Skeletal muscle cell (primary cell): ENCODE measurements at places on chromosomes 12 and 14.
A peak's percentile ranks its signal among the peaks of the same experiment; 100 is the strongest.

DNA sequence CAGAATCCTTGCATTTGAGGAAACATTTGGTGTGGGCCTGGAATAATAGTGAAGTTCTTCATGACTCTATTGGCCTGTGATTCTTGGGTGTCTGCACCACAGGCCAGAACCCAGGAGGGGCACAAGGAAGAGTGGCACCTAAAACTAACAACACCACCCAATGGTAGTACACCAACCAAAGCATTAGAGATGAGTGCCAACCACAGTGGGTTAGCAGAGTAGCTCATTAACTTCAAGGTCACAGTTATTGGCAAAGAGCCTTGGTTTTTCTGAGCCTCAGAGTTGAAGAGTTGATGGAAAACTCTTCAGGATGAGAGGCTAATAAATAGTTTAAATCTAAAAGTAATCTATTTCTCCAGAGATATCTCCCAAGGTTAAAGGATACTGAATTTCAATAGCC is 57.0 kb downstream of the HELB start:
- no peak for DNase-seq

DNA sequence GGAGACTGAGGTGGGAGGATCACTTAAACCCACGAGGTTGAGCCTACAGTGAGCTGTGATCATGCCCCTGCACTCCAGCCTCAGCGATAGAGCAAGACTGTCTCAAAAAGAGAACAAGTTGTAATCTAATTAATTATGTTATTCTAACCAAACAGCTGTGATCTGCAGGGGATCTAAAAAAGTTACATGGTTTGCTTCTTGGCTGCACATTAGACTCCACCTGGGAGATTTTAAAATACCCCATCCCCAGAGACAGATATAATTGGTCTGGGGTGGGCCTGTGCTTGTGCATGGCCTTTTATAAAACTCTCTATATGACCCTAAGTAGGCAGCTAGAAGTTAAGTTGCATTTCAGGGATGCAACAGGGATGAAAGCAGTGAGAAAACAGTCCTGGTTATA is 76.7 kb downstream of the SCAF11 start:
- no peak for DNase-seq

GRCh38 chr12:63064080-63064479 is 86.9 kb downstream of the AVPR1A start:
- no peak for DNase-seq

DNA sequence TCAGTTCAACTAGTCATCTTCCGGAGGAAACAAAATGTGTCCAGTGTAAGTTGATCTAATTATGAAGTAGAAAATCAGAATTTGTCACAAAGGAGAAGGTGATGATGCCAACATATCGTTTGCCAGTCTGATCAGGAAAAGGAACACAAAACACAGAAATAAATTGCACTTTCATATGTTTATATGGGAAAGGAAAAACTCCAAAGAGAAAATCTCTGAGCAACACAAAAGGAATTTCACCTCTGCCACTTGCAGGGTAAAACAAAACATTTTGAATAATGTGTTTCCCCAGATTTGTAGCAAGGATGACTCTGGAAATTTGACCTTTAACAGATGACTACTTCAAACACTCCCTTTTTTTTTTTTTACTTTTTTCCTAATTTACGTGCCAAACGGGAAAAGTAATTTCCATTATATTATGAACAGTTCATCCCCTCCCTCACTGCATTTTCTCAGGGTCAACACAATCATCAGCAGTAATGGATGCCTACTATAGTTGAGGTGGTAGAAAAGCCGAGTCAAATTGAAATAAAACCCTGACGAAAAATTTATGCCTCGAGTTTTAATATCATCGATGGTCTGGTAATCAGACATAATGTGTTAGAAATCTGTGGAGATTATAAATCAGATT is 25.6 kb downstream of the MGAT4C start:
- DNase-seq = peak; percentile 12

- no peak for DNase-seq
These were observed 46.2 kb downstream of the BCAT1 start for GRCh38 chr12:24902511-24903328.

DNA sequence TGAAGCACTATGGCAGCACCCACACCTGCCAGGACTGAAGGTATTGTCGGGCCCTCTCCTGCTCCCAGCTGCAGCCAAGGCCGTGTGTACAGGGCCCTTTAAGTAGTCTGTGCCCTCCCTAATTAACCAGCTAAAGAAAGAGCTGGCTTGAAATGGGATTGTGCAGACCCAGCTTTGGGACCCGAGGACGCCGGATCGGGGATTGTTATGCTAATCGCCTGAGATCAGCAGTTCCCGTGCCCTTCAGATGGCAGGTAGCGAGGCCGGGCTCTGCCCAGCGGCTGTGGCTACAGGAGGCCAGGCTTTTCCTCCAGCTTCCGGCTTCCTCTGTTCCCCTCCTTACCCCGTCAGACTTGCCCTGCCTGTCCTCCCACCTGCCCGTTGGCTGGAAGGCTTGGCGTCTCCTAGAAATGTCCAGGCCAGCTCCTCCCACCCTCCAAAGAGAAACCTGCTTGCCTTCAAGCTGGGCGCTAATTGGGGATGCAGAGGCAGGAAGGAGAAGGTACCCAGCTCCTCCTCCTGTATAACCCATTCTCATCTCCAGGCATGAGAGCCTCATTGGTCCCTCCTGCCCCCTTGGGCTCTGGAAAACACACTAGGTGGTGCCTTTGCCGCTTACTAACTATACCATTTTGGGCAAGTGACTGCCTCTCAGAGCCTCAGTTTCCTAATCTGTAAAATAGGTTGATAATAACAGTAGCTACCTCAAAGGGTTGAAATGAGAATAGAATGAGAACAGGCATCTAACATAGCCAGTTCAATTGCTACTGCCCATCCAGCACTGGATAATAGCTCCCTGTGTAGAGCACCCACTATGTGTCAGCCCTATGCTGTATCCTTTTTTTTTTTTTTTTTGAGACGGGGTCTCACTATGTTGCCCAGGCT is 25.8 kb upstream of the MSI1 start:
- no peak for DNase-seq

DNA sequence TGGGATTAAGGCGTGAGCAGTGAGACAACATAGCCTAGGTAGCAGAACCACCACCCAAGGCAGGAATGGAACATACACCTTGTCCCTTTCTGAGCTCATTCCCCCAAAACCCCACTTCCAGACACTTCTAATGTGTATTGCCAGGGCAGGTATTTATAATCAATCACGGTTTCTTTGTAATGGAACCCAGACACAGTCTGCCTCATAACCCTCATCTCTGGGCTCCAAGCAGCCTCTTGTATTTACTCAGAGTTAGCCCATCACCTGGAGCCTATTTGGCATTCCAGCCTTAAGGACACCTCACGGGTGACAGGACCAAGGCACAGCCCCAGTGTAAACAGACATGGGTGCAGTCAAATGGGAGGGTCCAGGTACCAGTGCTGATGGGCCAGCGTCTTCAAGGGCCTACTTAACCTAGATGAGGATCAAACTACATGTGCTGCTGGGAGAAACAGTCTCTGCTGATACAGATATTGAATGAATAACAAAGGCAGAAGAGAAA is 2.5 kb upstream of the HIGD1C start:
- no peak for DNase-seq

DNA sequence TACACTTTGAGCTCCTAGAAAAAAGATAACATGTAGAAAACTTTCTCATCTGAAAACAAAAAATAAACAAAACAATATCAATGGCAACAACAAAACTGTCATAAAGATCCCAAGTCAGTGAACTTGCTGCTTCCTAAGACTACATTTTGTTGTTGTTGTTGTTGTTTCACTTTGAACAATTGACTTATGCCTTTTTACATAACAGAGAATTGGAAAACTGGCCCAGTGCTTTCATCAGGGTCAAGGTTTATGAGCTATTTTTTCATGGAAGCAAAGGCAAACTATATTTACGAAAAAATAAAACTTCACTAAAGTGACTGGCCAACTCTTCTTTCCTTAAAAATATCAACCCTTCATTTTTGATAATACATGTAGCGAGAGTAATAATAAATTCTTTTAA is 6.3 kb downstream of the DCN start:
- no peak for DNase-seq

GRCh38 chr12:64039281-64039871 is 182.7 kb downstream of the KICS2 start:
- no peak for DNase-seq

DNA sequence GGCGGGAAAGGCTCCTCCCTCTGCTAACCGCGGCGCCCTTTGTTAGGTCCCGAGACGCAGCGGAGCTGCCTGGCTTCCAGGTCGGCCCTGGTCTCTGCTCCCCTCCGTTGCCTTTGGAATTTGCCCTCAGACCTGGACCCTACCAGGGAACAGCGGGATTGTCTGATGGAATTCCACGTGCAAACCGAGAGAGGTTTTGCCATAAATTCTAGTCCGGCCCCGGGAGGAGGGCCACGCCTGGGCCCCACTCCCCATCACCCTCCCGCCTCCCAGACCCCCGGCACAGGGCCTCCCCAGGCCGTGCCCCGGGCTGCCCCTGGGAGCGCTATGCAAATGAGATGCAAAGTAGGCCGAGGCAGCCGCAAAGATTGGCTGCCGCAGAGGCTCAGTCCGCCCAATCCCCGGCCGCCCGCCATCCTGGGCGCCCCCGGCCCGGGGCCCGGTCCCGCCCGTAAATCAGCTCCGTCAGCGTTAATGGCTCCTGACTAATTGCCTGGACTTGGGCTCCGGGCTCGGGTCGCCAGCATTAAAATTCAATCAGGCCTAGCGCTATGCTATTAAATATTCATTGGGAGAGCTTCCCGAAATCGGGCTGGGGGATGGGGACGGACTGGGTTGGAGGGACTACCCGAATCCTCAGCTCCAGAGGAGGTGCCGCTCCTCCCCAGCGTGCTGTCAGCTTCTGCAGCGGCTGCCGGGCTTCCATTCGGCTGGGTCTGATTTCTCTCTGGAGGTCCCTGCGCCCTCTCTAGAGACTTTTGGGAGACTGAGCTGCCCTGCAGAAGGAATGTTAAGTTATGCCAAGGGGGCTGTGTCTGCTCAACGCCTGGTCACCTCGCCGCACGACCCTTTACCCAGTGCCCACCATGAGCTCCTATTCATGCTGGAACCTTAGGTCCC is 15.7 kb upstream of the FIGNL2 start:
- DNase-seq = no peak

DNA sequence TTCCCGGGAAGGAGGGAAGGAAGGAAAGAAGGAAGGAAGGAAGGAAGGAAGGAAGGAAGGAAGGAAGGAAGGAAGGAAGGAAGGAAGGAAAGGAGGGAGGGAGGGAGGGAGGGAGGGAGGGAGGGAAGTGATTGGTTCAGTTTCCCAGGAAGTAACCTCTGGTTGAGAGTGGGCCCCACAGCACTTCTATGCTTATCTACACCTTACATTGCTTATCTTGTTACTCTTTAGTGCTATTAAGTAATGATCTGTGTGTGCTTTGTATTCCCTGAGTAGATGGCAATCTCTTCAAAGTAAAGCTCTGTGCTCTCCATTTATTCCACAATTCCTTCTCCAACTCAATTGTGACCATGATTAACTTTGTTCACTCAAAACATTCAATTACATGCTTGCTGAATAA is 74.6 kb downstream of the SLC38A4 start:
- no peak for DNase-seq

DNA sequence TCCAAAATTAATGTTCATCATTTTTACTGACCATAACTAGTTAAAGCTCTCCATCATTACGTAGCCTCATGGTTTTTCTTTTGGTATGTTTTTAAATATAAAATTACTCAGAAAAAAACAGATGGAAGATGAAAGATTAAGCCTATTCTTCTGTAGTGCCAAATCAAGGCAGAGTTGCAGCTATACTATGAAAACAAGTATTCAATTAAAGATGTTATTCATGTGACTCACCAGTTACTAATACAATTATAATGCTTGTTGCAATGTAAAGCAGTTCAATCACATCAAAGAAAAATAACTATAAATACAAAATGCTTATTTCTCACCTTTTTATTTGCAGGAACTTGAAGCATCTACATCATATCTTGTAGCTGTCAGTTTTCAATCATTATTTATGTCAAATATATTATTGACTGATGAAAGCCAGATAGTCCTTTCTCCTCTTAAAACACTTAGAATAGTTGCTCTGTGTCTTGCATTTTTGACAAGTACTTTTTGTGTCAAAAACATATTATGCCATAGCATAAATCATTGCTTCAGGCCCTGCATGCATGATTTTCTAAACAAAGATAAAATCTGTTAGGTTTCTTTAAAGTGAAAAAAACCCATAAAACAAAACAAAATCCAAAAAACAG is 36.0 kb upstream of the TRHDE start:
- DNase-seq = no peak

GRCh38 chr14:95523815-95524448 is 7.5 kb upstream of the SYNE3 start:
- peak; percentile 90 for DNase-seq

DNA sequence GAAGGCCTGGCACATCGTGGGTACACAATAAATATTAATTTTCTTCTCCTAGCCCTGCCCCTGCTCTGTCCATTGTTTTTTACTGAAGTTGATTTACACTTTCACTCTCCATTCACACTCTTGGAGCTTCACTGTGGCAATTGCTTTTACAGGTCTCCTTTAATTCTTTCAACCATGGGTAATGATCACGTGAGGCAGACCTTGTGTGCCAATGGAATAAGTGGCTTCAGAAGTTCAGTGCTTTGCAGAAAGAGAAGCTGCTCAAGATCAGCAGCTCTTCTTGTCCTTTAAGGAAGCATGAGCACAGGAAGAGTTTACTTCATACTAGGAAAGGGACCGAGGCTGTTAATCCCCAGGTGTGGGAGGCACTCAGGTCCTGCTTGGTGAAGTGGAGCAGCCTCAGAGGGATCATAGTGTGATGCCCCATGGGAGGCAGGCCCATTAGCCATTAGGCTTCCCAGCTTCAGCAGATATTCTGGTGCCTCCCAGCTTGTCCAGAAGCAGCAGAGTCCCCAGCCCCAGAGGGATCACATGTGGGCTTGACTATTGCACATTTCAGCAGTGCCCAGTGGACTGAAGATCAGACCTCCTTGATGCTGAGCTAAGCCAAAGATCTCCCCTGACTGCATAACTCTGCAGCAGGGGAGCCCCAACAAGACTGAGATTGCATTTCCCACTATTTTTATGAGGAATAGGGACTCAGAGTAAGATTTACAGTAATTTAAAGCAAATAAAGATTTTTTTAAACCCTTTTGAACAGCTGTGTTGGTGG is 5.0 kb upstream of the SLC35F4 start:
- DNase-seq = no peak

- DNase-seq = no peak
These were observed 4.0 kb downstream of the CHURC1 start for GRCh38 chr14:64918216-64918615.

GRCh38 chr14:67331368-67332125 is 28.1 kb downstream of the ATP6V1D start:
- no peak for DNase-seq

GRCh38 chr14:75044322-75044721 is 6.9 kb downstream of the MLH3 start:
- DNase-seq = peak; percentile 60

GRCh38 chr12:23533699-23534098 is 415.8 kb downstream of the SOX5 start:
- DNase-seq = no peak

GRCh38 chr14:81301371-81301770 is 80.6 kb upstream of the GTF2A1 start:
- no peak for DNase-seq

DNA sequence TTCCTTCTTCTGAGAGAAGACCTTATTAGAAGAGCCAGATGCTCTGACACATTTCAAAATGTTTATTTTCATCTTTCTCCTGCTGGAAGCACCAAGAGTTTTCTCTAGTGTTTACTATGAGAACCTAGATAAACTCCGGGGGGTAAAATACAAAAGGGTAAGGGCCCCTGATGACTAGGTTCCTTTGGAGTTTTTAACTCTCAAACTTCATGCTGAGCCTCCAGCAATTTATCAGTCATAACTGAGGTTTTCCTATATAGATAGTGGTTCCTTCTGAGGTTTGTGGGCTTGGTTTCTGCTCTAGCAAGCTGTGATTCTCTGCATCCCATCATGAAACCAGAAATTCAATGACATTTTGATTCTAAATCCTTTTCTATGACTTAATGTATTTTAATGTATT is 210.9 kb downstream of the LRFN5 start:
- no peak for DNase-seq
